ENCODE measurements at places on chromosomes 3 and 15. TPM values are rescaled to one million over a fixed set of nuclear protein-coding genes. Genes with fewer than 3 reads are reported as not detected.

GRCh38 chr15:87045746-87046145 is 966.1 kb downstream of the AGBL1 start:
- no peak overlapping the region for H3K27ac ChIP-seq
- H3K4me3 ChIP-seq = no peak overlapping the region
- H3K4me1 ChIP-seq = no peaks in the 10 kb centered on the region
- no peaks in the 10 kb centered on the region for H3K36me3 ChIP-seq
- DNase-seq = peak; percentile 25
- H3K27me3 ChIP-seq = no peaks in the 10 kb centered on the region

GRCh38 chr3:55322638-55323037 is 164.5 kb downstream of the WNT5A start:
- H3K27ac ChIP-seq = no peak overlapping the region
- H3K4me1 ChIP-seq = no peaks in the 10 kb centered on the region
- H3K27me3 ChIP-seq = no peaks in the 10 kb centered on the region
- no peak overlapping the region for H3K4me3 ChIP-seq

DNA sequence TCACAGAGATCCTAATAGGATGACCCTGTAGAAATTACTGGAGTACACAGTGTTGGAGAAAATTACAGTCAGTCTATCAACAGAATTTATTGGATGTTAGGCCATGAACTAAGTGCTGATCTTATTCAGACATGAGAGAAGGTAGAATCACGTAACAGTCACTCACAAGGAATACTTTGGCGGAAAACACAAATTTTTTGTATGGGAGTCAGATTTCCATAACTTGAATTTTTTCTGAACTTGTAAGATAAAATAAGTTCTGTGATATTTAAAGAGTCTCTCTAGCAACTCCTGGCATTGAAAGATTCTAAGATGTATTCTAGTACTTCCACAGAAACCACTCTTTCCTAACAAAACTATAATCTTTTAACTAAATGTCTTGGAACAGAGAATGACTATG is 178.8 kb upstream of the MME start:
- no peaks in the 10 kb centered on the region for H3K27me3 ChIP-seq
- H3K36me3 ChIP-seq = no peaks in the 10 kb centered on the region
- no peak overlapping the region for H3K4me3 ChIP-seq
- no peak overlapping the region for H3K27ac ChIP-seq

DNA sequence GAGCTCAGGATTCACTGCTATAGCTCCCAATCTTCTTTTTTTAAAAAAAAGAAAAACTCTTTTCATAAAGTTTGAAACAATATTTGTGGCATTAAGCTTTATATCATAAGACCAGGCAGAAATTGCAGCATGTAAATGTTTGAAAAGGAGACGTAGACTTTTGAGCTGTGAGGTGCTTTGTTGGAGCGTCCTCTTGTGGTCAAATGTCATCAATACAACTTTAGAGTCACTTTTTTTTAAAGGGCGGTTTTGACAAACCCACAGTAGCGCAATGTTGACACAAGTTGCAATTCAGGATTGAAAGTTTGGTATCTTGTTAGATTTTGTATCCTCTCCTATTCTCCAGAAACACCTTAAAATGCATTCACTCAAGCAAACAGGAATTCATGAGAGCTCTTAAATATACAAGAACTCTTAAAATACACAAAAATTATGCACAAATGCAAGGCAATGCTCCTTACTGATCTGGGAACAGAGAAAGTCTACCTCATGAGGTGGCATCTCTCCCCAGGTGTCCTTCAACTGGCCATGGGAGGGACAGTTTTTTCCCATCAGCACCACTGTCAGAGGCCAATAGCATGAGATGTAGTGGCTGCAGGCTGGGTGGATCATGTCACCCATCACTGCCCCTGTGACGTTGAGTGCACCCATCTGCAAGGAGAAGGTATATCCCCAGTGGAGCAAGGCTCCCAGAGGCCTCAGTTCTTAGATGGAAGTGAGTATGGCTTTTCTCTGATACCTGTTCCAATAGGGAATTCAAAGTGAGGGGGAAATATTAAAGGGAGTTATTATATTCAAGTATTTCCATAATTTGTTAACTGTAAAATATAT is 70.7 kb downstream of the ANXA2 start:
- DNase-seq = peak; percentile 79
- no peaks in the 10 kb centered on the region for H3K4me1 ChIP-seq
- H3K36me3 ChIP-seq = no peaks in the 10 kb centered on the region
- no peak overlapping the region for H3K27ac ChIP-seq
- peaks cover 46% of the 10 kb centered on the region for H3K27me3 ChIP-seq

GRCh38 chr3:169923189-169923588 is 11.8 kb downstream of the SAMD7 start:
- H3K36me3 ChIP-seq = no peaks in the 10 kb centered on the region
- H3K4me3 ChIP-seq = no peak overlapping the region
- no peak for DNase-seq
- no peak overlapping the region for H3K27ac ChIP-seq
- H3K4me1 ChIP-seq = no peaks in the 10 kb centered on the region
- H3K27me3 ChIP-seq = no peaks in the 10 kb centered on the region

DNA sequence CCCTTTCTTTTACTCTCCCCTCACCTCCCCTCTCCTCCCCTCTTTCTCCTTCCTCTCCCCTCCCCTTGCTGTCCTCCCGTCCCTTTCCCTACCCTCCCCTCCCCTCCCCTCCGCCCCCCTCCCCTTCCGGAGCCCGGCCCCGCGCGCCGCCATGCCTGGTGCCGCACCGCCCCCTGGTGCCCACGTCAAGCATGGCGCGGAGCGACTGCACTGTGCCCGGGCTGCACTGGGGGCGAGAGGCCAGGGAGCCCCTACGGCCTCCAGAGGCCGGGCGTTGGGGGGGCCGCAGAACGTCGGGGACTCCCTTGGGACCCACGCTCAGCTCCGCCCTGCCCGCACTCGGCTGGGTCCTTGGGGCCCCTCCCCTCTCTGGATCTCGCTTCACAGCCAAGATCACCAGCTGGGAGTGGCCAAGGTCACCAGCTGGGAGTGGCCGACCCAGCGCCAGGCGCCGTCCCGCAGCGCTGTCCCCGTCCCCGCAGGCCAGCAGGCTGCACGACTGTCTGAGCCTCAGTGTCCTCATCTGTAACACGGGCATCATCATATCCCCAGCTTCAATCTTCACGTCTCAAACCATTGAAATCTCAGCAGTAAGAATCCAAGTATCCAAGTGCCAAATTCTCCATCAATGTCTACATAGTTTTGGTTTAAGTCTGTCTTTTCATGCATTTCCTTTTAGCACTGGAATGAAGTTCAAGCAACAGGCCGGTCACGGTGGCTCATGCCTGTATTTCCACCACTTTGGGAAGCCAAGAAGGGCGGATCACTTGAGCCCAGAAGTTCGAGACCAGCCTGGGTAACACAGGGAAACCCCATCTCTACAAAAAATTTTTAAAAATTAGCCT is 42.5 kb downstream of the TPRA1 start:
- no peaks in the 10 kb centered on the region for H3K4me1 ChIP-seq
- H3K36me3 ChIP-seq = no peaks in the 10 kb centered on the region

Gene ZNF385D
- 2.9 TPM for total RNA-seq

Gene NCK1
- total RNA-seq = 16.5 TPM

Gene PLSCR5
- total RNA-seq = not detected

Gene KIF7
- total RNA-seq = 27.2 TPM

Gene NDUFAF3
- total RNA-seq = 211 TPM

Gene APEH
- total RNA-seq = 246 TPM

Gene EIF4E3
- 2.5 TPM for total RNA-seq

Gene ARRDC4
- 7.1 TPM for total RNA-seq

All from PC-3 (cell line).